ENCODE measurements at places on chromosomes 11 and 22. TPM values are rescaled to one million over a fixed set of nuclear protein-coding genes. Genes with fewer than 3 reads are reported as not detected.

Gene TBCEL
- total RNA-seq, result 44.3 TPM

Gene PGM2L1
- 20.0 TPM for total RNA-seq

Gene OR10D3
- 0.24 TPM for total RNA-seq

Gene KRTAP5-2
- total RNA-seq, result not detected

Gene ZP1
- 0.96 TPM for total RNA-seq

Gene LSP1
- total RNA-seq, result 85.5 TPM

Gene SPA17
- total RNA-seq, result 8.9 TPM

Gene OR4A15
- total RNA-seq, result 5.1 TPM

Gene ACRV1
- total RNA-seq, result 2.2 TPM

Gene MAPK8IP2
- total RNA-seq, result 0.72 TPM

Gene NPTXR
- 3.9 TPM for total RNA-seq

Gene DDX25
- 2.2 TPM for total RNA-seq

Gene ISX
- total RNA-seq, result not detected

Gene TRIM51
- not detected for total RNA-seq

Gene EFCAB6
- total RNA-seq, result 7.0 TPM

Gene RBMXL2
- 1.4 TPM for total RNA-seq

Gene ACER3
- total RNA-seq, result 16.1 TPM

Gene INS
- not detected for total RNA-seq

Gene SCT
- total RNA-seq, result not detected

Gene OTOG
- 0.48 TPM for total RNA-seq

Gene CECR2
- total RNA-seq, result 1.2 TPM

Gene APOA5
- total RNA-seq, result not detected

Gene NLRP10
- 5.8 TPM for total RNA-seq

Gene CLMP
- 81.1 TPM for total RNA-seq

Gene PDGFD
- 8.2 TPM for total RNA-seq

Gene TSKU
- 13.5 TPM for total RNA-seq

Gene CD3D
- total RNA-seq, result not detected

Gene TMPRSS5
- total RNA-seq, result not detected

Gene TRIM49
- 2.9 TPM for total RNA-seq

Gene ANGPTL5
- 1.9 TPM for total RNA-seq

Gene TEX54
- total RNA-seq, result not detected

Gene SHANK3
- 0.96 TPM for total RNA-seq

Gene GRAP2
- total RNA-seq, result 4.3 TPM

Gene DENND6B
- 1.4 TPM for total RNA-seq

Gene NELL1
- 4.3 TPM for total RNA-seq

Gene NXPE2
- total RNA-seq, result 8.4 TPM

Gene SYT7
- 1.4 TPM for total RNA-seq

Gene SLC35E4
- 1.2 TPM for total RNA-seq

Gene FZD4
- 9.4 TPM for total RNA-seq

Gene OR52W1
- total RNA-seq, result not detected

Gene DGCR6
- 11.6 TPM for total RNA-seq

Gene OR52I2
- total RNA-seq, result 4.8 TPM

Gene GSTT2
- total RNA-seq, result not detected

Gene TCN2
- 3.1 TPM for total RNA-seq

Gene WT1
- total RNA-seq, result 0.48 TPM

Gene OR5P2
- not detected for total RNA-seq

Gene ZBED4
- 10.8 TPM for total RNA-seq

Gene MUC2
- under 0.01 TPM for total RNA-seq

Gene TAF1D
- 200 TPM for total RNA-seq

Gene GAS2
- total RNA-seq, result 7.7 TPM

Gene MMP8
- 1.4 TPM for total RNA-seq

Gene NUMA1
- total RNA-seq, result 145 TPM

Gene SSH3
- total RNA-seq, result 7.5 TPM

Gene FOLR1
- 5.1 TPM for total RNA-seq

Gene HIC2
- 7.7 TPM for total RNA-seq

Gene CRY2
- total RNA-seq, result 23.4 TPM

Gene MPZL3
- 5.3 TPM for total RNA-seq

All from umbilical cord (tissue), 2 donors.